ENCODE measurements at places on chromosomes 7 and 10.

DNA sequence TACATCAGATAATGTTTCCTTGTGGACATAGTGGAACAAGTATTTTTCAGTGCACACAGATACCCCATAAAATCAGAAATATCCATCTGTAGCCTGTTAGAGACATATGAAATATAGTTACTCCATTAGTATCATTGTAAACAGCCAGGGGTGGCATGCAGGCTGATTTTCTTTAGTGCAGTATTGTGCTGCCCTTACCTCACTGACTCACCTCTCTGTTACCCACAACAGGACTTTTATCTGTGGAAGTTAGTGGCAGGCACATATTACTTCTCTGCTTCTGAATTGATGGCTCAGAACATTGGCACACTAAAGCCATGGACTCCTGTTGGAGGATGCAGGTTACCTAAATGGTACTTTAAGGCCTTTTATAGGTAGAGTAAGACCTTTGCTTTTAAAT lies 70.0 kb downstream of the SLC25A40 start:
- no peak overlapping the region for H3K4me3 ChIP-seq
- DNase-seq: no peak
- no peaks in the 10 kb centered on the region for H3K4me1 ChIP-seq
- no peaks in the 10 kb centered on the region for H3K27me3 ChIP-seq

- peaks cover 6% of the 10 kb centered on the region for H3K36me3 ChIP-seq
- no peaks in the 10 kb centered on the region for H3K4me1 ChIP-seq
- H3K4me3 ChIP-seq: no peak overlapping the region
- no peaks in the 10 kb centered on the region for H3K27me3 ChIP-seq
Observed at GRCh38 chr10:124496620-124497019, 35.0 kb downstream of the LHPP start.

- H3K27me3 ChIP-seq: no peaks in the 10 kb centered on the region
- H3K27ac ChIP-seq: no peak overlapping the region
- H3K4me3 ChIP-seq: peak overlapping the region; percentile 55
- no peaks in the 10 kb centered on the region for H3K36me3 ChIP-seq
- H3K4me1 ChIP-seq: peaks cover 2% of the 10 kb centered on the region
Observed at GRCh38 chr7:12623223-12623622, 52.7 kb downstream of the SCIN start.

GRCh38 chr7:151110941-151111645 lies 24.8 kb downstream of the AGAP3 start:
- peaks cover 21% of the 10 kb centered on the region for H3K4me1 ChIP-seq
- no peak overlapping the region for H3K27ac ChIP-seq
- peak; percentile 100 for DNase-seq
- no peaks in the 10 kb centered on the region for H3K27me3 ChIP-seq

DNA sequence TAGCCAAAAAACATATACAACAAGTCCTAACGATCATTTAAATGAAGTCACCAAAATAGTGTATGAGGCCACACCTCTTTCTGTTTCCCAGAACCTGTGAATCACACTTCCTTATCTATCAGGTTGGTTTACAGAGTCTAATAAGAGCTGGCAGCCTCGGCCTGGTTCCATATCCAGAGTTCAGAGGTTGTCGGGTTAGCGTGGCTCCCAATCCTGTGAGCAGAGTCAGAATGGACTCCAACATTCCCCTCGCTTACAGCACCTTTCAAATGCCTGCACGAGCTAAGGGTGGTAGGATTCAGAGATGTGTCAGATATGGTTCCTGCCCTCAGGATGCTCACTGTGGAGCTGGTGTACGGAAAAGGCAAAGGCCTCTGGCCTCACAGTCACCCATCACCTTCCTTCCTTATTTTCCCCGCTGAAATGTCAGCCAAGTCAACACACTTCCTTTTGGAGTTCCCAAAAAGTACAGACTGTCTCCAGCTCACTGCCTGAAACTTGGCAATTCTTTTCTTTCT lies 6.0 kb downstream of the IL15RA start:
- H3K27ac ChIP-seq: no peak overlapping the region
- H3K27me3 ChIP-seq: no peaks in the 10 kb centered on the region
- no peak overlapping the region for H3K4me3 ChIP-seq
- peak; percentile 80 for DNase-seq

GRCh38 chr10:121500701-121501332 lies 97.4 kb downstream of the FGFR2 start:
- no peaks in the 10 kb centered on the region for H3K36me3 ChIP-seq
- H3K4me1 ChIP-seq: no peaks in the 10 kb centered on the region
- no peak for DNase-seq
- H3K27me3 ChIP-seq: no peaks in the 10 kb centered on the region
- no peak overlapping the region for H3K27ac ChIP-seq

DNA sequence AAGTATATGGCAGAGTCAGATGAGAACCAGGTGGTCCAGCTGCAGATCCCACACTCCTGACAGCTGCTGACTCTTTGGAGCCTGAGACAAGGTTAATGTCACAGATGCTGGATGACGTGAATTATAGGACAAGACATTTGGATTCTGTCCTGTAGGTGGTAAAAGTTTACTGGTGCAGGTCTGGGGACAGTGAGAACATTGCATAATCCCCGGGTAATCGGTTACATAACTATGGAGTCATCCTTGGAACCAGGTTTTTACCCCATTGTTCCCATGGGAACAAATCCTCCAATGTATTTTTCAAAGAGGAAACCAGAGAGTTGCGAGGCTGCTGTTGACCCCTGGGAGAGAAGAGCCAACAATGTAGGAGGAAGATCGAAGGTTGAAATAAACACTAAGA lies 27.5 kb upstream of the ZCCHC24 start:
- no peaks in the 10 kb centered on the region for H3K36me3 ChIP-seq
- no peak overlapping the region for H3K27ac ChIP-seq
- H3K27me3 ChIP-seq: peaks cover 6% of the 10 kb centered on the region
- DNase-seq: no peak

GRCh38 chr10:33303988-33304387 lies 30.5 kb downstream of the NRP1 start:
- H3K27me3 ChIP-seq: no peaks in the 10 kb centered on the region
- peak overlapping the region; percentile 35 for H3K27ac ChIP-seq
- H3K4me3 ChIP-seq: no peak overlapping the region
- peaks cover 23% of the 10 kb centered on the region for H3K4me1 ChIP-seq
- H3K36me3 ChIP-seq: peaks cover 50% of the 10 kb centered on the region
- DNase-seq: no peak

- no peak overlapping the region for H3K27ac ChIP-seq
- no peak overlapping the region for H3K4me3 ChIP-seq
- peaks cover 11% of the 10 kb centered on the region for H3K4me1 ChIP-seq
- no peaks in the 10 kb centered on the region for H3K27me3 ChIP-seq
- peaks cover 7% of the 10 kb centered on the region for H3K36me3 ChIP-seq
- DNase-seq: peak; percentile 41
Observed at GRCh38 chr7:65978891-65979582, 3.0 kb downstream of the GUSB start.

GRCh38 chr10:95309958-95310357 lies 19.2 kb upstream of the PDLIM1 start:
- H3K27ac ChIP-seq: no peak overlapping the region
- H3K36me3 ChIP-seq: no peaks in the 10 kb centered on the region
- DNase-seq: no peak
- H3K4me1 ChIP-seq: peaks cover 22% of the 10 kb centered on the region
- no peak overlapping the region for H3K4me3 ChIP-seq

- no peaks in the 10 kb centered on the region for H3K36me3 ChIP-seq
- no peak overlapping the region for H3K4me3 ChIP-seq
- peaks cover 20% of the 10 kb centered on the region for H3K4me1 ChIP-seq
- no peak overlapping the region for H3K27ac ChIP-seq
- H3K27me3 ChIP-seq: peaks cover 24% of the 10 kb centered on the region
Observed at GRCh38 chr7:28922624-28923331, 35.4 kb downstream of the TRIL start.

DNA sequence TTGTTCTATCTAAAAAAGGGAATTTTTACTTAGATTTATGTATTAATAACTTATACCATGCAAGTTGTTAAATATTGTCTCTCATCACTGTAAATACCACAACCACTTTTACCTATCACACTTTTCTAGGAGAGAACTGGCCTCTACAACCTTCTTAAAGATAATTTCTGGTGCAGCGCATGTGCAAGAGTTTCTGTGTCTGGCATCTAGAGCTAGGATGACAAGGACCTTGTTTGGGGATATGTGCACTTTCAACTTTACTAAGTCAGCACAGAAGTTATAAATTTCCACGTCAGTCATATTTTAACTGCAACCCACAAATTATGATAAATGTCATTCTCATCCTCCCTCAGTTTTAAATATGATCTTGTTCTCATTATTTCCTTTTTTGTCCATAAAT lies 156.9 kb upstream of the ADCY1 start:
- no peaks in the 10 kb centered on the region for H3K36me3 ChIP-seq
- peaks cover 7% of the 10 kb centered on the region for H3K27me3 ChIP-seq
- H3K4me3 ChIP-seq: no peak overlapping the region
